Ammon's horn (tissue), 1 donor: ENCODE measurements at places on chromosomes 11 and 22.

DNA sequence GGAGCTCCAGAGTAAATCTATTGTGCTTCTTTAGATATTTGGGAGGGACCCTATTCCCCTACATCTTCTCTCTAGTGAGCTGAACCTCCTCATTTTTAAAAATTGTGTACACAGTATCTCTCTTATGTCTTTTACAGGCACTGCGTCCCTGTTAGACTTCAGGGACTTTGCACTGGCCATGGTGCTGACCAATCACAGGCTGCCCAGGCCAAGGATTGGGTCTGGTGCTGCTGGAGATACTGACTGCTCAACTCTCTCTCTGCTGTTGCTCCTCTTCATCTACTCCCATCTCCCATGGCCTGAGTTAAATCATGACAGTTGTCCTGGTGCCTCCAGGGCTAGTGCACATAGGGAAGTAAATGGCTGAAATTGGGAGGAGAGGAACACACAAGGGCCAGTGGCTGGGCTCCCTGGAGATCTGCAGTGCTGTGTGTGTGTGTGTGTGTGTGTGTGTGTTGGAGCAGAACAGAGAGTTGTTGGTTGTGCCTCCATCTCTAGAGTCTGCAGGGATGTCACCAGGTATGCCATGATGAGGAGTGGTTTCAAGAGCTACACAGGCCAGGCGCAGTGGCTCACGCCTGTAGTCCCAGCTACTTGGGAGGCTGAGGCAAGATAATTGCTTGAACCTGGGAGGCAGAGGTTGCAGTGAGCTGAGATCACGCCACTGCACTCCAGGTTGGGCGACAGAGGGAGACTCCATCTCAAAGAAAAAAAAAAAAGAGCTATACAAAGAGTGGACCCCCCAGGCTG, 155.3 kb downstream of the ST3GAL4 start:
- DNase-seq, result no peak

- DNase-seq, result no peak
Measured at GRCh38 chr11:110728476-110728875, 16.2 kb upstream of the ARHGAP20 start.

DNA sequence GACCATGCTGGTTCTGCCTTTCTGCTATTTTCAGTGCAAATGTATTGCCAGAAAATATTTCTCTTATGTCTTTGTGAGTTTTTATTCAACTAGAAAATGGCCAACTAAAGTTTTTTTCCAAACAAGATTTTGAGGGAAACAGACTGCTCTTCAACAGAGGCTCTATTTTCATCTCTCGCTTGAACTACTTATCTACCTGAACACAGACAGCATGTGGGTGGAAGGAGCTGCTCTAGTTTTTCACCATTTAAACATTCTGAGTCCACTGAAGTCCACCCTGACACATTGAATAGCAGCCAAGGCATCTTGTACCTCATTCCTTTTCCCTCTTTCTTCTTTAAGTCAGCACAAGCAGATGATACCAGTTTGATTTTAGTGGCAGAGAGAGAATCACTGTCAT, 9.8 kb upstream of the OR9I1 start:
- DNase-seq, result no peak

DNA sequence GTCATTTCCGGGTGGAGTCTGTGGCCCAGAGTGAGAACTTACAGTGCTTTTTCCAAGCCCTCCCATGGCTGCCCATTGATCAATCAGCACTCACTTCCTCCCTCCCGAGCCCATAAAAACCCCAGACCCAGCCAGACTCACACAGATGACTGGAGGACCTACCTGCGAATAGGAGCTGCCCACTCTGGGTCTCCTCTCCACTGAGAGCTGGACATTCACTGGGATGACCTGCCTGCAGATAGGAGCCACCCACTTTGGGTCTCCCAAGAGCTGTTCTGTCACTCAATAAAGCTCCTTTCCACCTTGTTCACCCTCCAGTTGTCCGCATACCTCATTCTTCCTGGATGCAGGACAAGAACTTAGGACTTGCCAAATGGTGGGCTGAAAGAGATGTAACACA, 56.0 kb upstream of the B3GNT6 start:
- DNase-seq, result no peak

DNA sequence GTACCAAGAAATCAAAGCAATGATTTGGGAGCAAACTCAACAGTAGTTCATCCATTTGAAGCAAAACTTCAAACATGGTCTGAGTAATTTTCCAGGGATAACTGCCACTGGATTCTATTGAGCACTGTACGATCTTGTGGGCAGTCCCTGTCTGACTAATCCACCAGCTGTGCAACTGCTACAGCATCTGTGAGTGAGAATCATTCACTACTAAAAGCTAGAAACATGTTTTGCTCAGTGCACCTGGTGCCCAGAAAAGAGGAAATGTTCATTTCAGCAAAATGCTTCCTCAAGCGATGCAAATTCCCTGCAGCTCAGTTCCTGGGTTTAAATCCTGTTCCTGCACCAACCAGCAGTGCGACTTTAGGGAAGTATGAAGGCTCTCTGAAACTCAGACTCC, 1077.9 kb downstream of the DLG2 start:
- peak; percentile 19 for DNase-seq

DNA sequence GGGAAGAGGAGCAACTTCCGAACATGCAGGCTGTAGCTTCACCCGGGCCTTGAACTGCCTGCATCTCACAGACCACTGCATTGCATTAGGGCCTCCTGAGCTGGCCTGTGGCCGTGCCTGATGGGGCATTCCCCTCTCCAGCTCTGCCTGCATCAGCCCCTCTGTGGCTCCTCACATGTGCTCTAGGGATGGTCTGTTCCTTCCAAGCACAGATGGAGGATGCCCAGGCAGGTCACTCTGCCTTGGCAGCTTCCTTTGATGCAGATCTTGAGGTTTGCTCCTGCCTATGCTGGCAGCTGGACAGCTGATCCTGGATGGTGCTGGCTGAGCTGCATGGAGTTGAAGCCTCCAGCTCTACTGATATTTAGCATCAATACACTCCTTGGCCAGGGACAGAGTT, 28.5 kb downstream of the AMPD3 start:
- DNase-seq, result no peak

DNA sequence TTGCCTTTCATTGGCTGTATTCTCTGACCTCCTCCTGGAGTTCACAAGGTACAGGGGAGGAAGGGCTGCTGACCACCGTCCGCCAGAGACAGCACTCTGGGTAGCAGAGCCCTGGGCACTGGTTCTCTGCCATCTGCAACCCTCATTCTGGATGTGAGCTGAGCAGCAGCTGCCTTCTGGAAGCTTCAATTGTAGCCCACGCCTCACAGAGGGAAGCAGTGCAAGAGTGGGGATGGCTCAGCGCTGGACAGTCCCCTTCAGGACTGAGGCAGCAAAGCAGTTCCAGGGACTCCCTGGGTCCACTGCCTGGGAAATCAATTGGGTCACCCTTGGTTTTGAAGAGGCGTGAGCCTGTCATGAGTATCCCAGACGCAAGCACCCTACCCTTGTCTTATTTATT, 346.2 kb downstream of the CADM1 start:
- DNase-seq, result no peak

DNA sequence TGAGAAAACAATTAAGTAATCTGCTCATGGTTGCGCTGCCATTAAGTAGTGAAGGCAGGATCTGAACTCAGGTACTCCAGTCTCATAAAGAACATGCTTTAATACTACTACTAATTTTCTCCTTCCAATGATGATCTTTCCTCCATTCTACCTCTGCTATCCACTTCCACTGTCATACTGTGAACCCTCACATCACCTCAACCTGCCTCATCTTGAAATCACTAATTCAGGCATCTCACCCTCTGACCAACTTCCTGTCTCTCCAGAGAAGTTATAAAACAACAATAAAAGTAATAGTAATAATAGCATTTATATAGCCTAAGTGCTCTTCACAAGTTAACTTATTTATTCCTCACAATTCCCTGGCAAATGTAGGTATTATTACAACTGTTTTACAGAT, 57.1 kb upstream of the PSMA1 start:
- no peak for DNase-seq

DNA sequence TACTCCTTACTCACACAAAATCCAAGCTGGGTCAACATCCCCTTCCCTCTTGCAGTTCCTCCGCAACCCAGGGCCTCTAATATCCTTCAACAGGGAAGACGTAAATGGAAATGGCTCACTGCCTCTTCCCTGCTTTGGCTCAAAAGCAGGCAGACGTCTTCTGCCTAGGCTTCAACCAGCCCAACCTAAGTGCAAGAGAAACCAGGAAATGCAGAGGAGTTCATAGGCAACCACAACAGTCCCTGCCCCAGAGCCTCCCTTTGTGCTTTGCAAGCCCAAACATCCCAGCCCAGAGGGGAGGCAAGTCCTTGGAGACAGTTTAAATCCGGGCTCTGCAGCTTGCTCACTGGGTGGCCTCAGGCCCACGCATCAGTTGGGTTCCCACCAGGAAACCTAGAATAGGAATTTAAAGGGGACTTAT, 33.3 kb downstream of the CD6 start:
- no peak for DNase-seq

DNA sequence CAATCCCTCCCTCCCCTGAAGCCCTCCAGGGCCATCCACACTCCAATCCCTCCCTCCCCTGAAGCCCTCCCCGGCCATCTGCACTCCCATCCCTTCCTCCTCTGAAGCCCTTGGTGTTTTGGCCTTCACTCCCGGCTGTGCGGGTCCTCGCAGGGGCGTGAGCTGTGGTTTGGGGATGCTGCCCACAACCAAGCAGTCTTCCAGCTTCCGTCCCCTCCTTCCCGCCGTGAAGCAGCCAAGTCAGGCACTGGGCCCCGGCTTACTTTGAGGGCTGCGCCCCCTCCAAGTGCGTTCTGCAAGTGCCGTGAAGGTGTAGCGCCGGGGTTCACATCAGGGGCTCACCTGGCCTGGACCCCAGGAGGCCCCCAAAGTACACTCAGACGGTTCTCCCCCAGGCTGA, 335.9 kb downstream of the BRD1 start:
- no peak for DNase-seq

DNA sequence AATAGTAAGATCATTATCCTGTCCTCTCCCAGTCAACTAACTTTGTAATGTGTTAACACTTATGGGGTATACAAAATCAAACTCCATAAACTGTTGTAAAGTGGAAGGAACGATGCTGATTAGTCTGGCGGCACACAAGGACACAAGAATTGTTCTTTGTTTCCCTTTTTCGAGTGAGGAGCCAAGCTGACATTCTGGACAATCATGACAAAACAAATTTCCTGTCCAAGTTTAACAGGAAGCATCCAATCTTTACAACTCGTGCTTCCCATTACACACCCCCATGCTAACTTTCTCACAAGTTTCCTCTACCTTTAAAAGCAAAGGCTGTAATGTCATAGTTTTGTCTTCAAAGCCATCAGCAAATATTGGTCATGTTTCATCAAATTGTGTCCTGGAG, 20.4 kb upstream of the LDLRAD3 start:
- DNase-seq, result peak; percentile 47

DNA sequence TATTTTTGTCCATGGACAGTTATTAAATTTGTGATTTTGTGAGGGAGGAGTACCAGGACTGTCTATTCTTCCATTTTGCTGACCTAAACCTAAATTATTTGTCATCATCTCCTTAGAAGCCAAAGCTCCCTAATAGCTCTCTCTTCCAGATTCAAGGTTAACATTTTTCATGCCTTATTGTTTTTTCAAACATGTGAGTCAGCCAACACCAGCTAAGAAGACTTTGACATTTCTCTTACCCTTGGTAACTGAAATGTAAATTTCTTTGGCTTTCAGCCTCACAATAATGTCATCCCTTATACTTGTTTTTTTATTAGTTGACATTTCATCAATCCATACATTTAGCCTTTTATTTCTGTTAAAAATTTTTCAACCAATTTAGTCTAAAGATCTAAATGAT, 19.2 kb downstream of the OR52E1 start:
- DNase-seq, result no peak

DNA sequence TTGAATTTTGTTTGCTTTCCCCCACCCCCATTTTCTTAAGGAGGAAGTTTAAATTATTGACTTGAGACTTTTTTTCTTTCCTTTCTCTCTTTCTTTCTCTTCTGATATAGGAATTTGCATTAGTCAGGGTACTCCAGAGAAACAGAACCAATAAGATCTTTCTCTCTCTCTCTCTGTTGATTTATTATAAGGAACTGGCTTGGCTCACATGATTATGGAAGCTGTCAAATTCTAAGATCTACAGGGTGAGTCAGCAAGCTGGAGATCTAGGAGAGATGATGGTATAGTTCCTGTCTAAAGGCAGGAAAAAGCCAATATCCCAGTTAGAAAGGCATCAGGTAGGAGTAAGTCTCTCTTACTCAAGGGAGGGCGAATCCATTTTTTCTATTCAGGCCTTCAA, 64.0 kb downstream of the CCDC81 start:
- DNase-seq, result no peak

GRCh38 chr11:24238771-24239645, 257.8 kb upstream of the LUZP2 start:
- DNase-seq, result peak; percentile 7
